Stimulated activated CD4-positive, alpha-beta T cell treated with anti-CD3 and anti-CD28 coated beads, Interleukin-15, amount 100 ng/mL, for 1 hour (primary cell): ENCODE measurements at places on chromosomes 5 and 9.

- DNase-seq = no peak
These were observed 1.4 kb upstream of the QRFP start for GRCh38 chr9:130897848-130898551.

DNA sequence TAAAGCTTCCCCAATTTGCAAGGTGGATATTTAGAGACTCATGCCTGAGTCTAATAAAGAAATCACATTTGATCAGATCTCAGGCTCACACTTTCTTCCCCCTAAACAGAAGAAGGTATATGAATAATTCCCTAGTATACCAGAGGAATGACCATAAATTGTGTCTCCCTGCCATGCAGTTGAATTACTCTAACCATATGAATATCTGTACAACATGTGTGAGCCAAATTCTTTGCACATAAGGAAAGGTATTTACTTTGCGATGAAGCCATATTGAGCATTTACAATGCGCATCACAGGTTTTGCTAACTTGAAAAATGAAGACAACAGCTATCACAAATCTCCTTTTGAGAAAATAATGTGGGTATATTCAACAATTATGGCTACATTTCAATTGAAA is 479.4 kb downstream of the NR2F1-AS1 start:
- DNase-seq = no peak

DNA sequence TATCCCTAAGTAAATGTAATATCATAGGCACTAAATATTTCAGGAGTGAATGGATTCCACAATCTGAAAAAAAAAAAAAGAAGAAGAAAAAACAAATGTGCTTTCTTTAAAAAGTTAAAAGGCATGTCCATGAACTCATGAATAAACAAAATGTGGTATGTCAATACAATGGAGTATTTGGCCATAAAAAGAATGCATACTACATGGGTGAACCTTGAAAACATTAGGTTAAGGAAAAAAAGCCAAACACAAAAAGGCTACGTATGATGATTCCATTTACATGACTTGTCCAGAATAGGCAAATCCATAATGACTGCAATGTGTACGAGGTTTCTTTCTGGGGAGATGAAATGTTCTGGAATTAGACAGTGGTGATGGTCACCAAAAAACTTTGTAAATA is 45.3 kb downstream of the FNIP1 start:
- no peak for DNase-seq

- DNase-seq = no peak
These were observed 182.7 kb downstream of the SPATA31D1 start for GRCh38 chr9:82171271-82171670.

- no peak for DNase-seq
These were observed 12.8 kb upstream of the MTAP start for GRCh38 chr9:21789541-21790037.

DNA sequence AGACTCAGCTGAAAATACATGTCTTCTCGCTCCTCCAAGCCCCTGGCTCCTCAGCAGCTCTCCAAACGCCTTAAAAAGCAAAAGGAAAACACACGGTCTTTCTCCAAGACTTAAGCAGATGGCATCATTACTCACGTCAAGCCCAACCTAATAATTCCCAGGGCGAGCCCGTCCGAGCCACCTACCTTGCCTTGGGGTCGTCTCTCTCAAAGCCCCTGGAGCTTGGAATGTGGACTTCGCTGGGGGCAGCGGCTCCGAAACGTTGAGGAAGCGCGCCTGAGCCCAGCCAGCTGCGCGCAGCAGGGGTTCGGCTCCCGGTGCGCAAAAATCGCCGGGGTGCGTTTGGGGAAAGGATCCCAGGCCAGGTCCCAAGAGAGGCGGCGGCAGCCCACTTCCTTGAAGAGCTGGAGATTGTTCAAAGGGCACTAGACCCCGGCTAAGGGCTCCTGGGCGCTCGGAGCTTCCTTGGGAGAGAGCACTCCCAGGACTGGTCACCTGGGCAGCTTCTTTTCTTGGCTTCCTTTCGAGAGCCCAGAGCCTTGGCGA is 395 bp downstream of the DRD1 start:
- no peak for DNase-seq

DNA sequence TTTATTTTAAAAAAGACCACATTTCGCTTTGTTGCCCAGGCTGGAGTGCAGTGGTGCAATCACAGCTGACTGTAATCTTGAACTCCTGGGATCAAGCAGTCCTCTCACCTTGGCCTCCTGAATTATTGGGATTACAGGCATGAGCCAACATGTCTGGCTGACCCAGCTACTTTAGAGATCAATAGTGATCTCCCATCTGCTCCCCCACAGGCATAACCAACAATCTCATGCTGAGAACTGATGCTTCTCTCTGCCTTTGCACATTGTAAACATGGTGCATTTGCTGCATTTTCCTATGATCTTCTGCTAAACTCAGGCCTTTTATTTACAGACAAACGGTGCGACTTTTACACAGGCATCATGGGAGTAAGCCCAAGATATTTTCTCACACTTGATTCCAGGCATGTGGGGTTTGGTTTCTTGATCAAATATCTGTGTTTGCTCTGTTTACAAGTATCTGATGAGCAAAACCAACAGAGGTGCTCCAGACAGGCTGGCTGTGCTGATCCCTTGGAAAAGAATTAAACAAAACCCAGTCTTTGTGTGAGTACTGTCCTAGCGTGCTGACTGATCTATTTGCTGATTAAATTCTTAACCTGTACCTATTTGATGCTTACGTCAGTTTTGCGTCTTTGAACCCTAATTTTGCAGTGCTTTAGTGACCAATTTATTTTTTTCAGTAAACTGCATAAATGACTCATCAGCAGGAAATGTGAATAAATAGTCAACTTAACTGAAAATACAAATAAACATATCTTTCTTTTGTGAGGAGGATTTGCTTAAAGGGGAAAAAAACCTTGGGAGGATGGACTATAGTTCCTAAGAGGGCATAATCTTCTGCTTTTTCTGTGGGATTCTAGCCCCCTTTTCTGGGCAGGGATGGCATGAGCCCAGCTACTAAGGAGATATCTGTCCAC is 191.7 kb upstream of the NR3C1 start:
- no peak for DNase-seq

DNA sequence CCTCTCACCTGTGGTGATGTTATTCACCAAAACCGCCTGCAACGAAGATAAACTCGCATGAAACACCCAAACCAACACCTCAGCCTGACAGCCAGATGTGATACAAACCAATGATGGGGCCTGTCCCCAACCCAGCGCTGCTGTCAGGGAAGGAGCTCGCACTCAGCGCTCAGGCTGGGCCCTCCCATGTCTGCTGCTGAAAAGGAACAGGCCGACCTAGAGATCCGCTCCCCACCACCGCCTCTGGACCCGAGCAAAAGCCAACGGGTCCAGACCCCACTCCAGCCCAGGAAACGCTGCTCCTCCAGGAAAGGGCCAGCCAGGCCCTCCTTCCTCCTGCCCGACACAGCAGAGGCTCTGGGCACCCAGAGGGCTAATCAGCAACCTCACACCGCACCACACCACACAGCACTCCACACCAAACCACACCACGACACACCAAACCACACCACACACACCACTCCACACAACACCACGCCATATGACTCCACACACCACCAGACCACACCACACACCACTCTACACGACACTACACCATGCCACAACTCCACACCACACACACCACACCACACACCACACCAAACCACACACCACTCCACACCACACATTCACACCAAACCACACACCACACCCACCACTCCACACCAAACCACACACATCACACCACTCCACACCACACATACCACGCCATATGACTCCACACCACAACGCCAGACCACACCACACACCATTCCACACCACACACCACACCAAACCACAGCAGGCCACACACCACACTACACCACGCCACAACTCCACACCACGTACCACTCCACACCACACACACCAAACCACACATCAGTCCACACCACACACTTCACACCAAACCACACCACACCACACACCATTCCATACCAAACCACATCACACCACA is 46.5 kb downstream of the GOLM1 start:
- no peak for DNase-seq

- DNase-seq = no peak
These were observed 93.8 kb downstream of the CSNK1G3 start for GRCh38 chr5:123605822-123606221.

- no peak for DNase-seq
These were observed 122.7 kb downstream of the DAB2IP start for GRCh38 chr9:121773954-121774714.

GRCh38 chr9:105484226-105484625 is 36.4 kb downstream of the FSD1L start:
- no peak for DNase-seq

GRCh38 chr9:93326056-93326455 is 125.4 kb upstream of the FAM120A start:
- no peak for DNase-seq

DNA sequence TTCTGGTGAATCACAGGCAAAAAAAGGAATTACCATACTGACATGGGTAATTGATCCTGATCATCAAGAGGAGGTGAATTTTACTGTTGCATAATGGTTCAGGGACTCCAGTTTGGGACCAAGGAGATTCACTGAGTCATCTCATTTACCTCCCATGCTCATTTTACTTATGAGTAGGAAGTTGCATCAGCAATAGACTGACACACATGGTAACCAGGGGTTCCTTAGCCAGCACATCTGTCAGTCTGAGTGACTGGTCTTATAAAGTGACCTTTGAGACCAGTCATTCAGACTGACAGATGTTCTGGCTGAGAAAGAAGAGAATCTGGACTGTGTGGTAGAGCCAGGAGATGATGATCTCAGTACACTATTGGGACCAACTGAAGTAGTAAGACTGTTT is 384.6 kb upstream of the CD180 start:
- DNase-seq = no peak

GRCh38 chr9:87944096-87944495 is 26.3 kb downstream of the SPATA31C1 start:
- no peak for DNase-seq

DNA sequence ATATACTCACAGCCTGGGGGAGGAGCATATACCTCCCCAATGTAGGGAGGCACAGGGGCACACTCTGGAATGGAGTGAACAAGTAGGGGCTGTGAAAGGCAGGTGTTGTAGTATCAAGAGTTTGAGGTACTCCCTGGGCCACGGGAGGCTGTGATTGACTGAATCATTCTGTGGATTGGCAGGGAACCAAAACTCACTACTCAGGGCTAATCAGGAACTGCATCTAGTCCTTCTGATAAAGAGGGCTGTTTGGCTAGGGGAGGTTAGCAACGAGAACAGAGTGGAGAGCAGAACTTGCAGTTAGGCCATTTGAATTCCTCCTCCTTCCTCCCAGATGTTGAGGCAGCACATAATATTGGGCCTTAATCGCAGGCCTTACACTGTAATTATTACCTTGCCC is 369.2 kb upstream of the MPDZ start:
- no peak for DNase-seq

DNA sequence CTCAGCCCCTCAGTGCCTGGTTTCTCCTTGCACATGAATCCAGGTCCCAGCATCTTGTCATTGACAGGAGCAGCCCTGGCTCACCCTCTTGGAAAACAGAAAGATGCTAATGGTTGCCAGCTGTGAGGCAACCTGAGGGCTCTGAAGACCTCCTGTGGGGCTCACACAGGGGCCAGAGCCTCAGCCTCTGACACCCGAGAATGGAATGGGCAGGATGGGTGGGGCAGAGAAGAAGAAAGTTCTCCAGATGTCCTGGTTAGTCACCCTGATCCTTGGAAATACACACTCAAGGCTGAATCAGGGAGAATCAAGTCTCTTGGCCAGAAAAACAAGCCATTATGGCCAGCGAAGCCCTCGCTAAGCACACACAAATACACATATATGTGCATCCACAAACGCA is 32.3 kb upstream of the SPATA31E1 start:
- DNase-seq = no peak

GRCh38 chr5:38426490-38426889 is 130.0 kb downstream of the LIFR start:
- DNase-seq = no peak

DNA sequence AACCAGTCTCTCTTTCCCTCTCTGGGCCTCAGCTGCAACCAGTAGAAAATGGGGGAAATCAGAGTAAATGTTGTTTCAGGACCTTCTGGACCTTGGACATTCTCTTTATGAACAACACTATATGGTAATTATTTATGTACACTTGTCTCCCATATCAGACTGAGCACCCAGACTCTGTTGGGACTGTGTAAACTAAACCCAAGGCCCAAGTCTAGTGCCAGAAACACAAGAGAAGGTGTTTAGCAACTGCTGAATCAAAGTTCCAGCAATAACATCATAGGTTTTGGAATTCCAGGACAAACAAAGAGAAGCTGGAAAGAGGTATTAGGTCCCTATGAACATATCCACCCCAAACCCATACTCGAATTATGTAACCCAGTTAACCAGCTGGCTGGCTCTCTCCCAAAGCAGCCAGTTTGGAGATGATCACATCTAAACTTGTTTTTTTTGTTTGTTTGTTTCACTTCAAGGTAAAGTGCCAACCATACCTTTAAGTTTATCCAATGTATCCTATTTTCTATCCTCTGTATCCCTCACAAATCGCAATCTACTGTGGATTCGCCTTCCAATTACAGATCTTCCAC is 1.9 kb upstream of the RNF38 start:
- no peak for DNase-seq

DNA sequence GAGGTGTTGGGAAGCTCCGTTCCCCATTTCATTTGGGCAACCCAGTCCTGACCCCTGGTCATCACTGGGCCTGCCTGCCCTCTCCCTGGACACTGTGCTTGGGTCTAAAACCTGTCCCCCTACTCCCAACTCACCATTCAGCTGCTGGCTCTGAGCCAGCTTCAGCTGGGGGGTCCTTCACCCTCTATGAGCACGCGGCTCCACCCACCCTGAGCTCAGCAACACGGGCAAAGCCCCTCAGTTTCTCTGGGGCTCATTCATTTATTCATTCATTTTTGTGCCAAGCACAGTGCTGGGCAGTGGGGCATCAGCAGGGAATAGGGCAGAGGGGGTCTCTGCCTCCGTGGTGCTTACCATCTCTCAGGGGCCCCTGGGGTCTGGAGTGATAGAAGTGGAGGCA is 199.8 kb upstream of the MVB12B start:
- no peak for DNase-seq

- no peak for DNase-seq
These were observed 36.1 kb downstream of the OLFML2A start for GRCh38 chr9:124813041-124813440.

DNA sequence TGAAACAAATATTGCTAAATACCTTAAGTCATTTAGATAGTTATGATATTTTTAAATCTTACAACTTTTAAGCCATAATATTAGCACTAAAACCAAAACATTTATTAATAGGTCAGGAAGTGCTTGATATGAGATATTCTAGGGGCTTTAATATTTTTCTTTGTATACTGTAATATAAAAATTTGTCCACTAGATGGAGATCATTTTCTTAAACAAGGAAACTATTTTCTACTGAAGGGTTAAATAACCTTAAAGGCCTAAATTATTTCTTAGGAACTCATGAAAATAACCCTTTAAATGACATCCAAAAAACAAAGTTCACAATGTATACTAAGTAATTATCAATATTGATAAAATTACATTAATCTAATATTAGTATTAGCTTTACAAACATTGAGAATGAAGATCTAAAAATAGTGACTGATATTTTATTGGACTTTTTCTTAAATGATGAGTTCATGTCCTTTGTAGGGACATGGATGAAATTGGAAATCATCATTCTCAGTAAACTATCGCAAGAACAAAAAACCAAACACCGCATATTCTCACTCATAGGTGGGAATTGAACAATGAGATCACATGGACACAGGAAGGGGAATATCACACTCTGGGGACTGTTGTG is 635.7 kb downstream of the RAB3C start:
- DNase-seq = no peak

GRCh38 chr5:54616031-54616430 is 98.5 kb downstream of the SNX18 start:
- no peak for DNase-seq

GRCh38 chr9:87148331-87149104 is 201.2 kb upstream of the GAS1 start:
- no peak for DNase-seq

- DNase-seq = no peak
These were observed 53.5 kb upstream of the SLC28A3 start for GRCh38 chr9:84394036-84394435.
